ENCODE measurements at places on chromosomes 4 and X.

DNA sequence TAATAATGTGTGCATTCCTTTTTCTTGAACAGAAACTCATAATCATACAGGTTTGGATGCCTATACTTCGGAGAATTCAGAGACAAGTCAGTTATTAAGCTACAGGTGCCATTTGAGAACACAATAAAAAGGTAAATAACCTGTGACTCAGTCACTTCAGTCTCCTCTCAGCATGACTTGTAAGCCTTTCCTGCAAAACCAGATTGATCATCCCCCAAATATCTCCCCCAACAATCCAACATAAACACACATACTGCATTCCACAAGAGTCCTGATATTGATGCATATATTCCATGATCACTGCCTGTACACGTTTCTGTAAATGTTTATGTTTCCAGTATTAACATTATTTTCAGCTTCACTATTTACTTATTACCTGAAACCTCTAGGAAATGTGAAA lies 110.8 kb downstream of the PWWP3B start:
- no peak for DNase-seq

- DNase-seq, result no peak
Measured at GRCh38 chrX:41970419-41970818, 47.1 kb upstream of the CASK start.

- DNase-seq, result no peak
Measured at GRCh38 chr4:146814750-146815149, 130.9 kb downstream of the TTC29 start.

DNA sequence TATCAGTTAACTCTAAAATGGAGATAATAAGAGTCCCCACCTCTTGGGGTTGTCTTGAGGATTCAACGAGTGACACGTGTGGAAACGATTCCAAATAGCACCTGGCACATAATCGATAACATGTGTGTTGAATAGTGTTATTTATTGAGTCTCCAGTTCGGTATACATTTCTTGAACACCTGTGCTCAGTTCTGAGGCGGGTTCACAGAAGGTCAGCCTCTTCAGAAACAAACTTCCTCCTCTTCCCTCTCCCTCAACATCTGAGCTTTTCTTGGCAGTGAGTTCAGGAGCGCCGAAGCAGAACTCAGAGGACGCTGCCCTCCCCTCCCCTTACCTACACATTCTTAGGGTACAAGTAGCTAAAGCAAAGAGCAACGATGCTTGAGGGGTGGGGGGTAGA lies 934 bp downstream of the PDHA1 start:
- no peak for DNase-seq

GRCh38 chrX:118367338-118367737 lies 21.4 kb downstream of the WDR44 start:
- DNase-seq, result no peak

DNA sequence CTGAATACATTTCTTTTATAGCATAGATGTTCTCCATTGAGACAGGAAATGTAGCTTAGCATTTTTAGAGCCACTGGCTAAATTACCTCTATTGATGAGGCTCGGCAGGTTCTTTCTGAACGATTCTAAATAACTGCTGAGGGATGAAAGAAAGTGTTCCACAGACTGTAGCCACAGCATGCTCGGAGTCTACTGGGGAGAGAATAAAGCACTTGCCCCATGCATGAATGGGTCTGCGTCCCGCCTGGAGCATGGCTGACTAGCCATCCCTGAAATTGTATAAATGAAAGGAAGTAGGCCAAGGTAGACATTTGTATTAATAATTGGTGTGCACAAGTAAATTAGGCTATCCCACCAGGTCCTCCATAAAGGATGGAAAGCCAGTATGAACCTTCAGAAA lies 269.8 kb downstream of the COL25A1 start:
- DNase-seq, result no peak

- peak; percentile 48 for DNase-seq
Measured at GRCh38 chr4:112361181-112361791, 64.1 kb downstream of the ALPK1 start.

DNA sequence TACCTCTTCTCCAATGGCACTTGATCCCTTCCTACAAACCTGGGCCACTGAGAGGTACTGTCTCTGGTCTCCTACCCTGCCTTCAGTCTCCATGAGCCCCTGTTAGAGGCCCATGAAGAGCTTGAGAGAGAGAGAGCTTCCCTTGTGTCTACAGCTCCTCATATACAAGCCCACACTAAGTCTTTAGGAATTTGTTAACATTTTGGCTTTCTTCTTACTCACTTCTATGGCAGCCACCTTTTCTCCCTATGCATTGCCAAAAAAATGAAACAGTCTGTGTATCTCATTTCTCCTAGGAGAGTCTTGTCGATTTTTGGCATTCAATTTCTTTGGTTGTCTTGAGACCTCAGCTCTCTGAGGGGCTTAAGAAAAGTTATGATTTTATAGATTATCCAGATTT lies 90.9 kb upstream of the LNX1 start:
- DNase-seq, result no peak

DNA sequence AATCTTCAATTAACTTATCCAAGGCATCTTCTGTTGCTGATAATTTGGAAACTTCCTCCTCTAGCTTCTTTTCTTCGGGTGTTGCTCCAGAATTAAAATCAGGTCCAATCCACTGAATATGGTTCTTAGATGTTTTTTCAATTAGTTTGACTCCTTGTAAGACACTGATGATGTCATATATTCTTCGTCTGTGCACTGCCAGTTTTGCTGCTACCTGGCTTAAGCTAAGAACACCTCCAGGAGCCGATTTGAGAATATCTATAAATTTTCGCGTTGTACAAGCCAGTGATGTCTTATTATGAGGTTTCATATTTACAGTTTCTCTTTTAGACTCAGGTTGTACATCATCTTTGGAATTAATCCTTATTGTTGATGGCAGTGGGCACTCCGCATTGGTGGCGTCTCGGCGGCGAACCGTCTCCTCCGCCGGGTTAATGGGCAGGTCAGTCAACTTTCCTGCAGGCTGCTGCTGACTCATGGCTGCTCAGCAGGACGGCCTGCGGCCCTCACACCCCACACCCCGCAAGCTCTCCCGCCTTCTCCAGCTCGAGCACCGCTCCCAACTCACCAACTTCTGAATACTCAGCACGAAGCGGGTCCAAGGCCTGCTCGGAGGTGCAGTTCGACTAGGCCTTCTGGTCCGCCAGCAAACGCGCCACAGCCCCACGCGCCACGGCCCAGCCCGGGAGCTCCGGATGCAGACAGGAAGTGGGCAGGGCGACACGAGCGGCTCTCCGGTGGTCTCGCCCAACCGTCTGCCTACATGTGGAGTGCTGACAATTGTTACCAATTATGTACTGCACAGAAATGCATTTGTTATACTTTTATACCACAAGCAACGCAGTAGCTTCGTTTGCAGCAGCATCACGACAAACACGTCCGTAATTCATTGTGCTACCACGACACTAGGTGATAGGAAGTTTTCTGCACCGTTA lies 49.2 kb upstream of the FHL1 start:
- no peak for DNase-seq

GRCh38 chr4:116357758-116358157 lies 727.6 kb downstream of the TRAM1L1 start:
- no peak for DNase-seq

GRCh38 chr4:165394275-165394674 lies 15.5 kb downstream of the CPE start:
- DNase-seq, result no peak

DNA sequence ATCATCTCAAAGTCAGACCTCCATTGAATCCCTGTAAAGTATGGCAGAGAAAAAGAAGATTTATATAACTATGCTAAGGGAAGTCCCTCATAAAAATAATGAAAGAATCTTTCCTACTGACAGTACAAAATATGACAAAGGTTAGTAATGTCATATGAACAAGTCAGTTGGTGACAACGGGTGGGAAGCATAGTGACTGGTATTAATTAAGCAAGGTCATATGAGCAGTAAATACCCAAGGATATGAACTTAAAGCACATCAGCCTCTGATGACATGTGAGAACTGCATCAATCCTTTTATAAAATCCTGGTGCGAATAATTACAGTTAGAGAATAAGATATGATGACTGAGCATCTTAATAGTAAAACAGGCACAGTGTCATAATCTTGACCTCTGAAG lies 364.8 kb upstream of the GALNTL6 start:
- DNase-seq, result no peak

DNA sequence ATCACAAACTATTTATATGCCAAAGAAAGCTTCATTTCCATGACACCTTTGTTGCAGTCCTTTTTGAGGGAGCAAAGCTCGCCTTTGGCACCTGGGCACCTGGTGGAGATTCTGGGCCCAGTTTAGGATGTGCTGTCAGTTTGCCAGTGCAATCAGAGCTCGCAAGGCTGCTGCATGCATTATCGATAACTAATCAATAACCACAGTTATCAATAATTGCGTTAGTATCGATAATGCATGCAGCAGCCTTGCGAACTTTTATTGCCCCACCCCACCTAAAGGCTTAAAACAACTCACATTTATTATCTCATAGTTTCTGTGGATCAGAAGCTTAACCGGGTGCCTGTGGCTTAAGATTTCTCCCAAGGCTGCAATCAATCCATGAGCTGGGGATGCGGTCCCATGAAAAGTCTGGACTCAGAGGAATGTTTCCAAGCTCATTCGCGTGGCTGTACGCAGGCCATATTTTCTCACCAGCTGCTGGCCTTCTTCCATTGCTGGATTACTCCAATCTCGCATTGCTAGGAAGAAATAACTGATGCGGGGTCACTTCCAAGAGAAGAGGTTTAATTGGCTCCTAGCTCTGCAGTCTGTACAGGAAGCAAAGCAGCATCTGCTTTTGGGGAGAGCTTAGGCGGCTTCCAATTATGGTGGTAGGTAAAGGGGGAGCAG lies 6.2 kb upstream of the AFAP1 start:
- DNase-seq, result peak; percentile 54

DNA sequence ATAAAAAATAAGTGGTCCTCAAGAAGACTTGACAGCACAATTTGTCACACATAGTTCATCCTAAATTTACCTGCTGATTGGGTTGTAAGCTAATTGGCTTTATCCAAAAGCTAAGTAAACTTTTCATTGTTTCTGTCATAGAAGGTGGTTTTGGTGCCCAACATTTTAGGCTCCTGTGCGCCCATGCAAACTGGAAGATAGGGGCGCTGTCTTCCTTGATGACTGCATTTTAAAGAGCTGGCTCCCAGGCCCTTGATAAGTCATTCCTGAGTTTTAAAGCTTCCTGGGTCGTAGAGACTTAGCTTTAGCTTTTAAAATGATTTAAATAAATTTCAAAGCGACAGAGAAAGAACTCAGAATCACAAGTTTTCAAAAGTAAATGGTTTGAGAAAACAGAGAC lies 625.4 kb upstream of the GALNT7 start:
- no peak for DNase-seq

DNA sequence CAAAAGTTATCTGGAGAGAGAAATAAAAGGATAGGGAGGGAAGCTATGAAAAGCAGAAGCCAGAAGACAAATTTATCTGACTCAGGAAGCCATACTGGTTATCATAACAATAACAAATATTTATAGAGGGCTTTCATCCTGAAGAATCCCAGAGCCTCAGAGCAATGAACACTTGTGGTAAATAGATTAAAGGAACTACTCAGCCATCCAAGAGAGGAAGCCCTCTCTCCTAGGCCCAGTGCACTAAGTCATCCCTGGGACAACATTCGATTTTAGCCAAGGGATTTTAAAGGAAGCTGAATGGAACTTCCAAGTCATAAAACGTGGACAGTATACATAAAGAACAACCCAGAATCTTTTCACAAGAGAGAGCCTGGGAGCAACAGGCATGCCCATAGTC lies 76.9 kb downstream of the COL4A6 start:
- no peak for DNase-seq

- DNase-seq, result no peak
Measured at GRCh38 chr4:97911236-97911906, 231.9 kb downstream of the STPG2 start.

DNA sequence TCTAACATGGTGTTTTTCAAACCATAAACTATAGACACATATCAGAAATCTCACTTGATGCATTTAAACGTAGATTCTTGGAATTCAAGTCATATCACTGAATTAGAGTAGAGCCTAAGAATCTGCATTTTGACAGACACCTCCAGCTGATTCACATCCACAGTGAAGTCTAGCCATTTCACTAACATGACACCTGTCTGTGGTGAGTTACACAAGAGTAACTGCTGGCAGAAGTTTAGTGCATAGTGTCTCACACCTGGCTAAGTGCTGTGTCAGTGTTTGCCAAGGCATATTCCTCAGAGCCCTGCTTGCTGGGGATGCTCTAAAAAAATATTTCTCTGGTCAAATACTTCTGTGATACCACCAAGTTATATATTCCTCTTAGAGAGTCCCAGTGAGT lies 237.5 kb upstream of the DIAPH2 start:
- DNase-seq, result no peak

GRCh38 chr4:150074064-150074463 lies 4.2 kb upstream of the DCLK2 start:
- no peak for DNase-seq

DNA sequence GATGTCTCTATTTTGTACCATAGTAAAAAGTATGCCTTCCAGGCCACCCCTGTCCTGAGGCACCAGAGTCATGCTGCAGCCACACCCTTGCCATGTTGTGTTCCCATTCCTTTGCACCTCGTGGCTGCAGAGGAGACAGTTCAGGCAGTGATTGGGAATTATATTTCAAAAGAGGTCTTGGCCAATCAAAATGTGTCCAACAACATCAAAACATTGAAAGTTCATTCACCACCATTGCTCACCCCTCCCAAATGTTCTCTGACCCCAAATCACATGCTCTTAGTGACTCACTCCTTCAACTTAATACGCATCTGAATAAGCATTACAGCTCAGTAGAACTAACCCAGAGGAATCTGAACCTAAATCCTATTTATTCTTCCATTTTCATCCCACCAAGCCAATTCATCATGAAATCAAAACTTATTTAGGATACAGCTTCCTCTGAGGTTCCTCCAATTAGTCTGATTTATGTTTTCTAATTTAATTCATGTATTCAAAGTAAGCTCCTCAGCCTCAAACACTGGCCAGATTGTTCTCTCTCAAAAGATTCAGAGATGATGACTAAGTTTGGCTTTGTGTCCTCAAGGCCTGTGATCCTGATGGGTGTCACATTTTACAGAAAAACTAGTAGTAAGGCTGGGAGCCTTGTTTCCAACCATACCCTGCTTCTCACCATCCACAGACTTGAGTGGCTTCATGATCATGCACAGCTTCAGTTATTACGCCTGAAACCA lies 323.2 kb upstream of the INTU start:
- DNase-seq, result no peak

GRCh38 chr4:78923464-78924312 lies 15.6 kb downstream of the PAQR3 start:
- no peak for DNase-seq

DNA sequence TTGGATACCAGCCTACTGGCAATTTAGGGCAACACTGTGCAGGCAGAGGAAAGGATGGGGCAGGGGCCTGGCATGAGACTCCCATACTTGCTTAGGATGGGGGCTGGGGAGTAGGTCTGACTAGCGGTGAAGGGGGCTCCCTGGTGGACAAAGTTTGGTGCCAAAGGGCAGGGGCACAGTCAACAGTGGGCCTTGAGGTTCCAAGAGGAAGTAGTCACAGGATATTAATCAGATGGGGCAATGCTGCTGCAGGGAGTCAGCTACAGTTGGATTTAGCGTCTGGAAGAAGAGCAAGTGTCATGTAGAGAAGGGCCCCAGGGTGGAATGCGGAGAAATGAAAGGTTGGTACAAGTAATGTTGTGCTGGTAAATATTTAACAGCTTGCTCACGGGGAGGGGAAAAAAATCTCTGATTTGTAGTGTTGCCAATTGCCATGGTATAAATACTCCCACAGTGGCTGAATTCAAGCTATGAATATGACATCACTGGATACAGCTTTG lies 139.4 kb downstream of the PJA1 start:
- DNase-seq, result no peak

GRCh38 chr4:139312552-139313332 lies 10.5 kb upstream of the NDUFC1 start:
- DNase-seq, result no peak

Data from femur (tissue), 1 donor.